ENCODE measurements at places on chromosomes 7 and 10.

- DNase-seq: no peak
Measured at GRCh38 chr7:6532516-6532915, 18.7 kb downstream of the GRID2IP start.

GRCh38 chr10:51321980-51322379 is 247.7 kb downstream of the PRKG1 start:
- no peak for DNase-seq

- DNase-seq: no peak
Measured at GRCh38 chr7:55957190-55957589, 5.5 kb downstream of the MRPS17 start.

DNA sequence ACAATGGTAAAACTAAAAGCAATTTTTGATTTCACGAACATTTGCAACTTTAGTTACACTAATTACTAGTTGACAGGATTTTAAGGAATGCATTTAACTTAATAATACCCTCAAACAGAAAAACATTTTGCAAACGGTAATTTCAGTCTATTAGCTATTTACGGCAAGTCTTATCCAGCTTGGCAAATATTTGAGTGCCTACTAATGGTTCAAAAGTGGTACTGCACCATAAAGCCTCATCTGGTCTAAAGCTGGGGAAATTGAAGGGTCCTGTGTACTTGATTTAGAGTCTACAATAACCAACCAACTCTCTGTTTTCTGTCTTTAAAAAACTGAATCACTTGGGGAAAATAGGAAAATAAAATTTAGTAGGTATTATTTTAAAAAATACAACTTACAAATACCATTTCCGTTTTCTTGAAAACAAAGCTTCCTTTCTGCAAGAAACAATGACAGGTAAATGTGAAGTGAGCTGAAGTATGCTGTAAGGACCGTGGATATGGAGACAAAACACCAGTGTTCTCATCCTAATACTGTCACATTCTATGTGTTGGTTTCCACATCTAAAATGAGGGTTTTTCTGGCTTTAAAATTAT is 142.3 kb downstream of the VPS50 start:
- DNase-seq: no peak

- DNase-seq: no peak
Measured at GRCh38 chr10:27433976-27434375, 70.1 kb upstream of the RAB18 start.
